Fibroblast of gingiva (primary cell): ENCODE measurements at places on chromosomes 3 and 15.

DNA sequence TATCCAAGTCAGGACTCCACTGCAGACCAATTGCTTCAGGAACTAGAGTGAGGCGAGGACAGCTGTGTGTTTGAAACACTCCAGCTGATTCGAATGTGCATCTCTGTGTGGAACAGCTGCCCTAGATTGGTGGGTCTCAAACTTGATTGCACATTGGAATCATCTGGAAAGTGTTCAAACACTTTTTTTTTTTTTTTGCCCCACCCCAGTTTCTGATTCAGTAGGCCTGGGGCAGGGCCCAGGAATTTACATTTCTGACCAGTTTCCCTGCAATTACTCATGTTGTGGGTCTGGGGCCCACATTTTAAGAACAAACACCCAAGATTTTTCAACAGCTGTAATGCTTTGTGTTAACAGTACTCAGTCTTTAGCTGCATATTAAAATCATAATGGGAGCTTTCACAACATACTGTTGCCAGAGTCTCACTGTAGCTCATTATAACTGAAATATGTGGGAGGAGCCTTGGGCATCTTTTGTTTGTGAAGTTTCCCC, 156.6 kb downstream of the NR1D2 start:
- DNase-seq: no peak

DNA sequence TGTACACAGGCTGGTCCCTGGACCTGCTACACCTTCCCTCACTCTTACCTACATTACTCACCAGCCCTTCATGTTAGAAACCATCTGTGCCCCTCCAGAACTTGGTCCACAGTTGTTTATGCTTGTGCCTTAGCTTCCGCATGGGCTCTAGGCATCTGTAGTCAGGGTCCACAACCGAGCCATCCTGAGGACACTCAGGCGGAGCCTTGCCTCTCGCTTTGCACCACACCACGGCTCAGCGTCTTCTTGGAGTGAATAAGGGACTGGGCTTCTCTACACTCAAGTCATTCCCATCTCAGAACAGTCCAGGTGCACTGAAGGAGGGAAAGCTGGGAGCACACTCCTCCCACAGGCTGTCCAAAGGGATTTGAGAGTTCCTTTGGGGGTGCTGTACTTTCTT, 97.8 kb downstream of the HMG20A start:
- DNase-seq: no peak

GRCh38 chr3:117719316-117719926, 1009.8 kb downstream of the TUSC7 start:
- peak; percentile 21 for DNase-seq

DNA sequence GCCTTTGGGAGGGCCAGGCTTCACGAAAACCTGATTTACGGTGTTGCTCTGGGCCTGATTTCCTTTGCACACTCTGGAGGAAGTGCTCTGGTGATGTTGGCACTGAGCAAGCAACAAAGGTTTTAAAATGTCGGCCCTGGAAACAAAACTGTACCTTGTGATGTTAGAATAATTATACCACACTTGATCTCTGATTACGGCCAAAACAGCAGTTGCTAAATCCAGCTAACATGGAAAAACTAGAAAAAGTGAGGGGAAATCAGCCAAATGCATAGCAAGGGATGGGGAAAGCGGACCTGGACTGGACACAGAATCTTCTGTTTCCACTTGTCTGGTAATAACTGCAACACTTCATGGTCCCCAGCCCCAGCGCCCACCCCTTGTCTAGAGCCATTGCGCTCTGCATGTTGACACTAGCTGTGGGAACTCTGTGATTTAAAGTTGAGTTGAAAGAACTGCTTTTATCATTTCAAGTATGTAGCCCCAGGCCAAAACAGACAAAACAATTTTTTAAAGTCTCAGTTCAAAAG, 120.1 kb downstream of the VGLL4 start:
- peak; percentile 26 for DNase-seq

DNA sequence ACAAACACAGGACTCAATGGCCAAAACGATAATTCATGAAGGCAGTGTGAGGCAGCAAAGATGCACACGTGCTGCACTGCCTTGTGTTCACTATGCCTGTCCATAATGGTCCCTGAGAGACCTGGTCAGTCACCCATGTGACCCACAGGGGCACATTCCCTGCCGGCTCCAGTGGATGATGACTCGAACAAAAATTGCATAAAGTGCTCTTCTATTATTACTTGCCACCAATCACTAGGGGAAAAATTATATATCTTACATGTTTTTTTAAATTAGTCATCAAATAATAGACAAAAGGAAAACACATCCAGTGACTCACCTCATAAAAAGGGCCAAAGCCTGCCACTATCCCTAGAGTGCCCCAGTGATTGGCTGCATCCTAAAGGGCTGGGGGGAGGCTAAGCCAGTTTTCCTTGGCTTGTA, 47.5 kb downstream of the UBP1 start:
- peak; percentile 81 for DNase-seq

GRCh38 chr3:2099028-2099671, 484 bp downstream of the CNTN4 start:
- DNase-seq: no peak

DNA sequence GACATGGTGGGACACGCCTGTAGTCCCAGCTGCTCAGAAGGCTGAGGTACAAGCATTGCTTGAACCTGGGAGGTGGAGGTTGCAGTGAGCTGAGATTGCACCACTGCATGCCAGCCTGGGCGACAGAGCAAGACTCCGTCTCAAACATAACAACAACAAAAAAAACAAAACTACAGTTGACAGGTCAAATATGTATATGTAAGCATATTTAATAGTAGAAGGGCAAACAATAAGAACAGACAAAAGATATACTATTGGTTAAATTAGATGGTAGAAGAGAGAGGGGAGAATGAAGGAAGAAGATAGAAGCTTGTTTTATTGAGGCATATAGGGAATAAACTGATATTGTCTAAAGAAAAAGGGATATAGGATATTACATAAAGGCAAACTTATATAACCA, 247.1 kb downstream of the KLF13 start:
- no peak for DNase-seq

DNA sequence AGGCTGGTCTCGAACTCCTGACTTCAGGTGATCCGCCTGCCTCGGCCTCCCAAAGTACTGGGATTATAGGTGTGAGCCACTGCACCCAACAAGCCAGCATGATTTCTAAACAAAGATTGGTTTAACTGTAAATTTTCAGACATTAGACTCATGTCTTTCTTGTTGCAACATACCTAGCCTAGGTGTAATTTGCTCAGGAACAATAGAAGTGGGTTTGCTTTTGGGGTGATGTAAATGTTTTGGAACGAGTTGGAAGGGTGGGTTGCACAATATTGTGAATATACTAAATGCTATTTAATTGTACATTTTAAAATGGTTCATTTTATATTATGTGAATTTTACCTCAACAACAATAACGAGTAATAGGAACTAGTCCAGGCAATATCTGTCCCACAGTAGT, 7.1 kb downstream of the CCR4 start:
- DNase-seq: no peak

DNA sequence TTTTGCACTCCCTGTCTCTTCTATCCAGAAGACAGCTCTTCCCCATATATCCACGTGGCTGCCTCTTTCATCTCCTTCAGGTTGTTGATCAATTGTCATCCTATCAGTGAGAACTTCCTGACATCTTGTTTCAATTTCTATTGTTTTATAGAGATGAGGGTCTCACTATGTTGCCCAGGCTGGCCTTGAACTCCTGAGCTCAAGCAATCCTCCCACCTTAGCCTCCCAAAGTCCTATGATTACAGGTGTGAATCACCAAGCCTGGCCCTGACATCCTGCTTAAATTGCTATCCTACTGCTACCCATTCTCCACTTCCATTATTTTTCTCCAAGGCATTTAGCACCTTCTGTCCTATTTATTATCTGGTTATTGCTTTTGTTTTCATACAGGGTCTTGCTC, 44.9 kb upstream of the IREB2 start:
- no peak for DNase-seq

GRCh38 chr3:186798239-186798874, 7.9 kb downstream of the RFC4 start:
- DNase-seq: no peak

DNA sequence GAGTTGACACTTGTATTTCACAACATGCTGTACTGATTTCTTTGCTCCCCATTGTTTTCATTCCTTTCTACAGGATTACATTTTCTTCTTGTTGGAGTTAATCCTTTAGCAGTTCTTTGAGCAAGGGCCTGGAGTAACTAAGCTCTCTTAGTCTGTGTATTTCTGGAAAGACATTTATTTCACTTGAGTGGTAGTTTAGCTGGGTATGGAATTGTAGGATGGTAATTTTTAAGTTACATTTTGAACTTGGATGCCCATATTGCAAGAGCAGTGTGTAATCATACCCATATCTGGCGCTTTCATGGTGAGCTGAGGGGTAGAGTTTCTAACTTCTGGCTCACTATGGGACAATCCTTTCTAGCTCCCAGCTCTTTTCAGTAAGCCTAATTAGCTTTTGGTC, 74.6 kb downstream of the SLC6A11 start:
- no peak for DNase-seq

GRCh38 chr3:30663533-30664241, 57.3 kb downstream of the TGFBR2 start:
- DNase-seq: no peak

- DNase-seq: no peak
Measured at GRCh38 chr3:191523148-191523547, 62.2 kb downstream of the PYDC2 start.

DNA sequence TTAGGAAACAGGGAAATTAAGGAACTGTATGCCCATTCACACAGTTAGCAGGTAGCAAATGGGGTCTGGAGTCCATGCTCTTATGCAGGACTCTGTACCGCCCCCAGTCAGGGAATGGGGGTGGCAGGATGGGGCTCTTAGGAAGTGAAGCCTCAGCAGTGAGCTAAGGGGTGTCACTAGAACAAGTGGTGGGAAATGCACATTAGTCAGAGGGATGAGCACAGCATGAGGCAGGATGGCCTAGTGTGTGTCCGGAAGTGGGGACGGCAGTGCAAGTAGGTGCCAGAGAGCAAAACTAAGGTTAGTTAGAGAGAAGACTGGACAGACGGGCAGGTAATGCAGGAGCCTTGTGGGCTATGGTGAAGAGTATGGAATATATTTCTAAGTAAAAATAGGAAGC, 60.7 kb downstream of the ST3GAL6 start:
- DNase-seq: no peak

GRCh38 chr15:100642213-100642949, 40.0 kb downstream of the ASB7 start:
- DNase-seq: no peak

- no peak for DNase-seq
Measured at GRCh38 chr15:30036036-30036703, 46.6 kb upstream of the GOLGA8J start.

GRCh38 chr3:107662586-107662985, 139.8 kb downstream of the BBX start:
- peak; percentile 65 for DNase-seq

GRCh38 chr3:179227349-179227748, 23.6 kb downstream of the KCNMB3 start:
- no peak for DNase-seq

DNA sequence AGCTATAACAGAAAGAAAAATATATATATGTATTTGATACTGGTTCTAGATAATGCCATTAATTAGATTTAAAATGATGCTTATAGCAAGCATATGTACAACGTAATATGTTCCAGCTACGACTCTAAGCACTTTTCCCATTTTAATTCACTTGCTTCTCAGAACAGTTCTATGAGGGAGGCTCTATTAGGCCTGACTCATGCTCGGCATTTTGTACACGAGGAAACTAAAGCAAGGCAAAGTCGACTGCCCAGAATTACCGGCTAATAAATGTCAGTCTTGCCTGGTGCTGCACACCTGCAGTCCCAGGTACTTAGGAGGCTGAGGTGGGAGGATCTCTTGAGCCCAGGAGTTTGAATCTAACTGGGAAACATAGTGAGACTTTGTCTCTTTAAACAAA, 106.0 kb downstream of the PTPRG start:
- no peak for DNase-seq

GRCh38 chr3:171770689-171771620, 39.3 kb downstream of the PLD1 start:
- peak; percentile 80 for DNase-seq
